Amniotic epithelial cell (primary cell): ENCODE measurements at places on chromosomes 1 and 21.

- no peak for DNase-seq
Observed at GRCh38 chr1:226952118-226952441, 12.0 kb downstream of the COQ8A start.

- peak; percentile 86 for DNase-seq
Observed at GRCh38 chr1:98325646-98326440, 335.7 kb upstream of the SNX7 start.

DNA sequence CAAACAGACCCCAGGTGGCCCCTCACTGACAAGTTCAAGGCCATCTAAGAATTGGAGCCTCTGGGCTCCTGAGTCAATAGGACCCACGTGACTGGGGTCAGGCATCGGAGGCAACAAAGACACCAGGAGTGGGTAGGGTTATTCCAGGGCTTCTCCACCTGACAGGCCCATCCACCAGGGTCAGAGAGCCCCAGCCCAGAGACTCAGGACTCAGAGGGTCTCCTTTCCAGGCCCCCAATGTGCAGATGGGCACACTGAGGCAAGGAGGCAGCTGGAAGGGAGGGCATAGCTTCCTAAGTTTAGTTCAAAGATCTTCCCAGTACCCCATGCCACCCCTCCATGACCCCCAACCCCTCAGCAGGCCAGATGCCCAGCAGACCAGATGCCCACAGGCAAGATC lies 388.6 kb downstream of the MATN1 start:
- DNase-seq, result no peak

DNA sequence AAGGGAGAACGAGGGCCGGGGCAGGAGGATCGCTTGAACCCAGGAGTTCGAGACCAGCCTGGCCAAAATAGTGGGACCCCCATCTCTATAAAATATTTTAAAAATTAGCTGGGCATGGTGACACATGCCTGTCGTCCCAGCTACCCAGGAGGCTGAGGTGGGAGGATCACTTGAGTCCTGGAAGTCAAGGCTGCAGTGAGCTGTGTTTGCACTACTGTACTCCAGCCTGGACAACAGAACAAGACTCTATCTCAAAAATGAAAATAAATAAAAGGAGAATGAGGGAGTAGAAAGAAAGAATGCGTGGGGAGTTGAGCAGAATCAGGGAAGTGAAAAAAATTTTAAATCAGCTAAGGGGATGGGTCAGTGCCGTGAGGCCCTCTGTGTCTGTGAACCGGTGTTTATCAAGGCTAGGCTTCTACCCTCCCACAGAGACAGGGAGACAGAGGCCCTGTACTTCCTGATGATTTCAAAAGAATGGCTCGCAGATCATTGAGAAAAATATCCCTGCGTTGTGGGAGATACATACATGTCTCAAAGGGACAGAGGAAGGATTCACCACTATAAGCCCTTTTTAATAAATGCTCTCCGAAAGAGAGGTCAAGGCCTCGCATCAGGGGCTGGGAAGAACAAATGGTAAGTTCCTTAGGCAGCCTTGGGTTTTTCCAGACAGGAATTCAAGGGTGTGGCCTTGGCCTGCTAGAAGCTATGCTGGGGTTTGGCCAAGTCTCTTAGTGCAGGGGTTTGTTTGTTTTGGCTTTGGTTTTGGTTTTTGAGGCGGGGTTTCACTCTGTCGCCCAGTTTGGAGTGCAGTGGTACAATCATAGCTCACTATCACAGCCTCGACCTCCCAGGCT lies 20.7 kb downstream of the IL10RB start:
- peak; percentile 97 for DNase-seq

DNA sequence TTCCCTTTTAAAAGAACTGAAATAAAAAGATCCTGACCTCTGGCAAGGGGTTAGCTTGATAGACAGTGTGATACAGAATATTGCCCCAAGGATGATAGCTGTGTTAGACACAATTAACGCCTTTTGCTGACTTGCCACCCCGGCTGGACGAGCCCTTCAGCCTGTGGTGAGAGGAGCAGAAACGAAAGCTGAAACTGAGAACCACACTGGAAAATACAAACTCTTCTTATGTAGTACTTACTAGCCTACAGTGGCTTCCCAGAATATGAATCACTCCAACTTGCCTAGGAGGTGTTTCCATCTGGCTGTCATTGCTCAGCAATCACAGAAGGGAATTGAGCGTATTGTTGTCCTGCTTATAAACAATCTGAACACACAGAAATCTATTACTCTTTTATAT lies 22.9 kb downstream of the SAMSN1 start:
- DNase-seq, result no peak

- DNase-seq, result no peak
Observed at GRCh38 chr21:44317871-44318270, 18.0 kb downstream of the PFKL start.

GRCh38 chr1:204446413-204447111 lies 34.9 kb upstream of the PPP1R15B start:
- DNase-seq, result peak; percentile 56

GRCh38 chr21:45141507-45141906 lies 67.1 kb downstream of the ADARB1 start:
- DNase-seq, result no peak

GRCh38 chr1:160726498-160727315 lies 12.3 kb upstream of the SLAMF7 start:
- peak; percentile 77 for DNase-seq

DNA sequence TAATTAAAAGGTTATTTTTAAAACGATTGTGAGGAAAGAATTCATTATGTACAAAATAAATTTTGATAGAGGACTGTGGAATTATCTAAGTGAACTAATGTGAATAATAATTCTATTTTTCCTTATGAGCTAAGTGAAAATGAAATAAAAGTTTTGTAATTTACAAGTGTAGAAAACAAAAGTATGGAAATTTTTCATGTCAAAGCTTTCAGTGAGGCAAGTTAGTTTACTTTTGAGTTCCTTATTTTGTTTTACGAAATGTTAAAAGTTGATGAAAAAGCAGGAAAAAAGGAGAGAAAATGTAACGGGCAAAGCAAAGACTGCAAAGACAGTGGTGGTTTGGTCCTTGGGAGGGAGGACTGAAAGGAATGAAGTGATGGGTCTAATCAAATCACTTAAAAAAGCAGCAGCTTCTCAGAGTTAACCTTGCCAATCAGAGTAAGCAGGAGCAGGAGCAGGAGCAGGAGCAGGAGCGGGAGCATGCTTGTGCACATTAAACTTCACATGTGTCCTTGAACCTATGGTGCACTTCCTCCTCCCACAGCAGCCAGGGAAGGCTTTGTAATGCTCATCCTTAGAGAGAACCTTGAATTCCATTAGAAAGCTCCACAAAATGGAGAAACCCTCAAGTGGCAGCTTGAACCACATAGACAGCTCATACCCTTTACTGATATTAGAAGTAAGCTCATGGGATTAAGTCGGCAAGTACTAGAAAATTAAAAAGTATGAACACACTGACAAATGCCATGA lies 133.4 kb downstream of the LHX4 start:
- no peak for DNase-seq

GRCh38 chr1:6459850-6460265 lies 6.1 kb downstream of the TNFRSF25 start:
- DNase-seq, result no peak

GRCh38 chr1:233520261-233521191 lies 93.4 kb upstream of the KCNK1 start:
- no peak for DNase-seq

DNA sequence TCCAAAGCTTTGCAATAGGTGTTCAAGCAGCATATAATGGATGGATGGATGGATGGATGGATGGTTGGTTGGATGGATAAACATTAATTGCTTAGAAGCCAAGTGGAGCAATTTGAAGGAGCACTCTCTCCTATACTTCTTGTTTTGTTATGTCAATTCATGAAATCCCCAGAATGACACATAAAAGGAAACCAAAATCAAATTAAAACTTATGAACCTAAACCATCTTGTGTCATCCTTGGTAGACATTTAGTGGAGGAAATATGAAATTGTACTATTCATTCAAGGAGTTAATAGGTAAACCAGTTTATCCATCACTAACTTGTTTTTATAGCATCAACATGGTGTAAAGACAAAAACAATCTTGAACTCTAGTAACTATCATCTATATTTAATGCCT lies 122.5 kb downstream of the NR5A2 start:
- no peak for DNase-seq

DNA sequence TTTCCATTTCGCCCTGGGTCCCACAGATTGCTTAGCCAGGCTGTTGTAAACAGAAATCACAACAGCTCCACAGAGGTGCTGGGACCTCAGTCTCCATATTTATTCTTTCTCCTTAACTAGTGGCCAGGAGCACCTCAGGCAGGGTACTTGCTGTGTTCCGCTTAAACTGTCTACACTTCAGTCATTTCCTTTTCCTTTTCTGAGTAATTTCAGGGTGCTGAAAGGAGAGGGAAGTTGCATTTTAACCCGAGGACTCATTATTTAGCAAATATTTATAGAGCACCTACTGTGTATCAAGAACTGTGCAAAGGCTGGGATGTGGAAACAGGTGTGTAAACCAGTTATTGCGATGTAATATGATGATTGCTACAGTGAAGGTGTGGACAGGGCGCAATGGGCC lies 41.9 kb downstream of the ACP6 start:
- DNase-seq, result no peak

DNA sequence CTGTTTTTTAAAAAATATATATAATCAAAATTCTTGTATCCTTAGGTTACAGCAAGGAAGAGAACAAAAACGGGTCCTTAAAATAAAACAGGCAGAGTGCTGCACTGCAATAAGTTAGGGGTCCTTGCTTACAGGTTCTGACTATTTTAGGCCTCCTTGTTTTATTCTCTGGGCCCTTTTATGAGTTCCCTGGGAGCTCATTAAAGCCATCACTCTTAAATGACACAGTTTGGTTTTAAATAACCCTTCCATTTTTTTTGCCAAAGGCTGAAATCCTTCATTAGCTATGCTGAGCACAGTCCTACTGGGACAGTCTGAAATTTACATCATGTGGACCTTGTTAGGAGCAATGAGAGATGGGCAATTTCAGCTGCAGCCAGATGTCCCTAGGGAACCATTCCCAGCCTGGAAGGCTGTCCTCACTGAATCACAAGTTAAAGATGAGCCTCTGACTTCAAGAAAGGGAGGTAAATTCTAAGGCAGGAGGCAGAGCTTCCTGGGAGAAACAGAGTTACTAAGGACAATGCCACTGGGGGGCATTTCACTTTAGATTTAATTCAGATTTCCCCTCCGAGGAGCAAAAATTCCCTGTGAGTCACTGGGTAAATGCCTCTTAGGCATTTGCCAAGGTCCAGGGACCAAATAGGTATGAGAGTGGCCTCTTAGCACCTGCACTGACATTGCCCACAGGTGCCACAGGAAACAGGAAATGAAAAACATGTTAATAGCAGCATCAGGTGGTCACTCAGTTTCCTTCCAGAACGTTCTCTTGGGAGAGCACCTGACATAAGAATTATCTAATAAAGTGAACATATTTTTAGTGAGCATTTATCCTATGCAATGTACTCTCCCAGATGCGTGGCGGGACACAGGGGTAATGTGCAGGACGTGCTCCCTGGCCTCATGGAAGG lies 3.8 kb upstream of the MUL1 start:
- no peak for DNase-seq

- DNase-seq, result peak; percentile 11
Observed at GRCh38 chr1:183443466-183443865, 25.3 kb upstream of the NMNAT2 start.

DNA sequence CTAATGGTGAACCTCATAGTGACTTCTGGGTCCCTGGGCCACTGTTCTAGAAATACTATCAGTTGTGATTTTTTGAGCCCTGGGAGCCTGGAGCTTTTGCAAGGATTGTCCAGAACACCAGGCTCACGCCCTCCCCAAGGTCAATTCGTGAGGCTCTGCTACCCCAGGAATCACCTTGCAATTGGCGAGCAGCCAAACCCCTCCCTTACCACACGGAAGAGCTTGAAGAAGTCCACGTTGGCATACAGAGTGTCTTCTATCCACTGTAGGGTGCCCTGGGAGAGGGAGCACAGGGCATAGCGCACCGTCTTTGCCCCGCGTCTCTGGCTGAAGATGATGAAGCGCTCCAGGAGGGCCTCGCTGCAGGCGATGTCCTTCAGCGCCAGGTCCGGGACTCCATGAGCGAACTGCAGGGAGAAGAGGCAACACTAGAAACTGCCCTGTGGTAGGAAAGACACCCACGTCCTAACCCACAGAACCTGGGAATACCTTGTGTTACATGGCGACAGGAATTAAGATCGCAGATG lies 22.3 kb downstream of the ABCA4 start:
- DNase-seq, result no peak

DNA sequence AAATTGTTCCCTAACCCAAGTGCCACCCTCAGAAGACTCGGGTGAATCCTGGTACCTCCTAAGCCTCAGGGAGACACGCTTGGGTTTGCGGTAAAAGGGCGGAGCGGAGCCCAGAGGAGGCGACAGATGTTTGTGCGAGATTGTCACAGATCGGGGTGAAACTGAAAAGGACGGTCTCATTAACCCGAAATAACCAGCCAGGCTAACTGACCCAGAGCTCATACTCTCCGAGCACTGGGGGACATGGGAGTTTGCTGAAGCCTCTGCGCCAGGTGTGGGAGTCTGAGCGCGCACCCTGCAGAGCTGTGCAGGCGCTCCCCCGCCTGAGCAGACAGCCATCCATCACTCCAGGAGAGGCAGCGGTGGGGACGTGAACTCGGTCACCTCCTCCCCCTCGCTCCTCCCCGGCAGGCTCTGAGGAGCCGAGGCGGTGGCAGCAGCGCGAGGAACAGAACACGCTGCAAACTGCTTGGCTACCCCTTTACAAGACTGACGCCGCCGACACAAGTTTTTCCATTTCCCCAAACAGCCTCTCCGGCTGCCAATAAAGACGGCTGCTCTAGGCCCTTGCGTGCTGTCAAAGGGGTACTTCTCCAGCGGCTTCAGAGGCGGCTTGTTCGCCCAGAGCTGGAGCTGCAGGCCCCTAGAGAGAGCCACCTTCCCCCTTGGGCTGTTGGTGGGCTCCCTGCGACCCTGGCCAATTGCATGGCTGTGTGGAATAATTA lies 43.5 kb downstream of the RRAGC start:
- DNase-seq, result peak; percentile 20

- peak; percentile 89 for DNase-seq
Observed at GRCh38 chr1:184567637-184568036, 180.8 kb downstream of the C1orf21 start.

DNA sequence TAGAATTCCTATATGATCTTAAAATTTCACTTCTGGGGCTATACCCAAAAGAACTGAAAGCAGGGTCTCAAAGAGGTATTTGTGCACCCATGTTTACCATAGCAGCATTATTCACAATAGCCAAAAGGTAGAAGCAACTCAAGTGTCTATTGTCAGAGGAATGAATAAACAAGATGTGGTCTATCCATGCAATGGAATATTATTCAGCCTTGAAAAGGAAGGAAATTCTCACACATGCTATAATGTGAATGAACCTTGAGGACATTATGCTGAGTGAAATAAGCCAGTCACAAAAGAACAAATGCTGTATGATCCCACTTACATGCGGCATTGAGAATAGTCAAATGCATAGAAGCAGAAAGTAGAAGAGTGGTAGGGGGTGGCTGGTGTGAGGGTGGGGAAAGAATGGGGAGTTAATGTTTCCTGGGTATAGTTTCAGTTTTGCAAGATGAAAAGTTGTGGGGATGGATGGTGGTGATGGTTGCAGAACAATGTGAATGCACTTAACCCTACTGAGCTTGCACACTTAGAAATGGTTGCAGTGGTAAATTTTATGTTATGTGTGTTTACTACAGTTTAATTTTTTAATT lies 122.4 kb downstream of the TOMM20 start:
- DNase-seq, result no peak

GRCh38 chr1:212566522-212567479 lies 41.8 kb upstream of the ATF3 start:
- peak; percentile 79 for DNase-seq

- no peak for DNase-seq
Observed at GRCh38 chr1:185463433-185463832, 146.4 kb upstream of the IVNS1ABP start.

- DNase-seq, result no peak
Observed at GRCh38 chr21:35083246-35083645, 34.1 kb upstream of the RUNX1 start.
